NCI-H2029 (cell line): ENCODE measurements at places on chromosomes 3 and 15.

- DNase-seq = no peak
These were observed 79.8 kb downstream of the NECTIN3 start for GRCh38 chr3:111151438-111151837.

GRCh38 chr15:86743283-86743903, 663.7 kb downstream of the AGBL1 start:
- no peak for DNase-seq

GRCh38 chr15:55267401-55268175, 22.0 kb downstream of the RAB27A start:
- no peak for DNase-seq

- peak; percentile 82 for DNase-seq
These were observed 4.8 kb downstream of the UBE2E1 start for GRCh38 chr3:23810343-23811184.

GRCh38 chr3:8517487-8517886, 15.9 kb downstream of the LMCD1 start:
- no peak for DNase-seq

- no peak for DNase-seq
These were observed 4.5 kb downstream of the INKA1 start for GRCh38 chr3:49807431-49808114.

GRCh38 chr3:129654131-129654530, 47.7 kb upstream of the PLXND1 start:
- no peak for DNase-seq

- DNase-seq = no peak
These were observed 1.4 kb downstream of the ISLR2 start for GRCh38 chr15:74131628-74132413.

GRCh38 chr3:43549626-43550290, 72.1 kb downstream of the ANO10 start:
- DNase-seq = no peak

GRCh38 chr3:121835465-121835801, 424 bp downstream of the EAF2 start:
- DNase-seq = no peak

DNA sequence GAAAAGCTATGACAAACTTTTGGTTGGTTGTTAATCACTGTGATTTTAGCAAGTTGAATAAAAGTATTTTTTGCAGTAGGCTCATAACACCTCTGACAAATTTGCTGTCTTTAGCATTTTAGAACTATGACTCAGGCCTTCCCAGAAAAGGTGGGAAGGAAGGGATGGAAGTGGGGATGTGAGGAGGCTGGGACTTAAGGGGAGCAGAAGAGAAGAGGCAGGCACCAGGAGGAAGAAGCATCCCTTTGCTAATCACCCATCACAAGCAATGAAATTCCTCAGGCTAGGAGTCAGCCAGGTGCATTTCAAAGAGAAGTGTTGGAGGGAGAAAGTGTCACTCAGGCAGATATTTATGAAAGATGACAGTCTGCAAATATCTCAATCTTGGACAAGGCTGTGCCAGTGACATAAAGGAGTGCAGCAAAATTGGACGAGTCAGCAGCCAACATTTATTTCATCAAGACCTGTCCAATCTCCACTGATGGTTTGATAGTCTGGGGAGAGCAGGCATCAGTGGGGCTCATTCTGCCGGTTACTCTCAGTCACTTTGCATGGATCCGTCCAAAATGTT, 337.3 kb upstream of the ARRDC4 start:
- no peak for DNase-seq

DNA sequence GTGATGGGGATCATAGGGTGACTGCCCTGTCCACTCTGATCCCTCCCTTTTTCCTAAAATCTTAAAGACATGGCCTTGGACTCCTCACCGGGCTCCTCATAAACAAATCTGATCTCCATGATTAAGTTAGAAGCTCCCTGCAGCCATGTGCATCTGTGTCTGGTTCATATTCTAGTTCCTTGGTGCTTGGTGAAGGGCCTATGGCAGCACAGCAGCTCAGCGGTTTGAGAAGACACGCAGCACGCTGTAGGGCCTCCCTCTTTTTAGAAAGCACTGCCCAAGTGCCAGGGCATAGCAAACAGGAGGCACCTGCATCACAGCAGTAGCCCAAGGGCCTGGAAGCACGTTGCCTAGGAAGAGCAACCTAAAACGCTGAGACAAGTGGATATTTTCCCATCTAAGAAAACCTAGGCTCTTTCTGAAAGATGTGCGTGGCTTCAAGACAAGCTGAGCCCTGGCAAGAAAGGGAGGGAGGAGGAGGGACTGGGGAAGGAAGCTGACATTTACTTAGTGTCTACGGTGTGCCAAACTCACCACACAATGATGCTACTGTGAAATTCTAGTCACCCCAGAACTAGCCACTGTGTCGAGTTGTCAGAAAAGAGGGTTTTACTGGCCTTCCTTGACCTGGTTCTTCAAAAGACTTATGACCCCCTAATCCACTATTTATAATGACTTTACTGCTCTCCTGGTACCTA, 14.9 kb upstream of the ULK3 start:
- no peak for DNase-seq

- DNase-seq = no peak
These were observed 409.4 kb upstream of the PPP2R3A start for GRCh38 chr3:135556174-135556573.

DNA sequence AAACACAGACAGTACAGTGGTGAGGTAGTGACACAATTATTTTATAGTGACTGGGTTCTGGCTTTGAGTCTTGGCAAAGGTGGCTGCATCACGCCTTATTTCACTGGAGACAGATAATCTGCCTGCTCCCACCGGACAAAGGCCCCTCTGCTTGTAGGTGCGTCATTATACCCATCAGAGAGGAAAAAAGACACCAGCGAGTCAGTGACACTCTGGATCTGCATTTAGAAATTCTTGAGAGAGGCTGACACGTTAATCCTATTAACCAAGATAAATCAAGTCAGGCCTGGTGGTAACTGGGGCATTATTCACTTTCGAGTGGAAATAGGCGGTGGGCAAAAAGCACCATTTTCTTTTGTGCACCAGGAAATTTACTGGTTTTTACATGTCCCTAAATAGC, 76.2 kb downstream of the NR2F2 start:
- DNase-seq = no peak

DNA sequence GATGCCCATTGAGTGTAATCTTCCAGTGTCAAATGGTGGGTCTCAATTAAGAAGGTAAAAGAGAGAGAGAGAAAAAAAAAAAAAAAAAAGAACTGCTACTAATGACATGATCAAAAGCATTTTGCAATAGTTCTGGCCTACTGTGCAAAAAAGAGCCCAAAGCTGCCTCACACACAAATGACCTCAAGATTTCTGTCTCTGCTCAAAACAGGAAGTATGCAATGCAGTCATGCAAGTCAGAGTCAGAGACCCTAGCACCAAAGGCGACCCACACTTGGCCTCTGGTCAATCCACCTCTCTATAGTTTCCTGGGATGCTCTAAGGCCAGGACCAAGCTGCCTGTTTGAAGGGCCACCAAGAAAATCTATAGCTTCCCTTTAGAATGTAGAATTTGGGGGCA, 323.5 kb downstream of the VPS13C start:
- DNase-seq = no peak
